Posterior cingulate gyrus (tissue), 11 donors: ENCODE measurements at places on chromosomes 3 and 15.

DNA sequence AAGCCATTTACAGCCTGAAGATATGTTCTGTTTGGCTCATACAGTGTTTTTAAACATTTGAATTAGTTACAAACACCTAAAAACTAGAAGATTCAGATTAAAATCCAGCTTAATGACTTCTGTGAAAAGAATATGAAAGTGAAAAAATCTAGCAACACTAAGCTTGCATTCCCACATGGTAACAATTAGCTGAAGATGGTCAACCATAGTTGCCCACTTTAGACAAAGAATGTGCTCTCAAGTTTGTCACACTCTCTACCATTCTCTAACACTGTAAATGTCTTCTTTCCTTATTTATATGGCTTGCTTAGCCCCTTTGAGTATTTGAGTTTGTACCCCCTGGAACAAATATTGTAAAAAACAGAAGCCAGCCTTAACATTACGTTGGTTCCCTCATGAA lies 32.7 kb downstream of the HDGFL3 start:
- no peak for DNase-seq

DNA sequence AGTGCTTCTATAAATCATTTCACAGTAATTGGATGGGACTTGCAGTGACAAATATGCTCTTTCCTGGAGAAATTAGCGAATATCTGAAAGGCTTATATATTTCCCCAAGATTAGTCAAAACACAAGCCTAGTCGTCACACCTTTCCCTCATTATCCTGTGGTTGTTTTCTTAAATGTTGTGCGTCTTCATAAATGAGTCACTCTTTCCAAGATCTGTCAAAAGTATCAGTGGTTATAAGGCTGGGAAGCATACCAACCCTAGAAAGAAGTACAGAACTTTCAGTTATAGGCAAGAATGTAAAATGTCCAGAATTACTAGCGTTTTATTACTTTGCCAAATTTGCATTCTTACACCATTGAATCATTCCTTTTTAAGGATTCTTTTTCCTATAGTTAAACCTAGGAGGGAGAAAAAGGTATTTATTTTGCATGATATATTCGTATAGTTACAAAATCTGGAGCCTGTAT lies 33.6 kb downstream of the TMEM212 start:
- no peak for DNase-seq

DNA sequence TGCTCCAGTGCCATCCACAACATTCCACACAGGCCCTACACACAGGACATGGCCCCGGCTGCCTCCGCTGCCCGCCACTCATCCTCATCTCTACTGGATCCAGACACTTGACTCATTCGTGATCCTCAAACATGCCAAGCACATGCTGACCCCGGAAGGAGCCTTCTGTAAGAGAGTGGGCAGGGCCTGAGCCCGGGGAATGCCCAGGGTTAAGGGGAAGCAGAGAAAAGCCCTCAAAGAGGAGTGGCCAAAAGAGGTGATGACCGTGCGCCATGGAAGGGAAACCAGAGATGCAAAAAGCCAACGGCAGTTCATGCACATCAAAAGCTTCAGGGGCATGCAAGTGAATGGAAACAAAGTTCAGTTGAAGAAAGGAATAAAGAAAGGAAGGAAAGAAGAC lies 46.1 kb downstream of the RFTN1 start:
- no peak for DNase-seq

- DNase-seq, result no peak
Measured at GRCh38 chr3:14719006-14719405, 44.1 kb downstream of the C3orf20 start.

- no peak for DNase-seq
Measured at GRCh38 chr15:98899272-98900021, 108.1 kb downstream of the PGPEP1L start.

- DNase-seq, result no peak
Measured at GRCh38 chr15:70579766-70580165, 183.6 kb downstream of the UACA start.

GRCh38 chr3:1723726-1724125 lies 374.9 kb upstream of the CNTN4 start:
- no peak for DNase-seq

GRCh38 chr15:87712211-87712610 lies 544.3 kb downstream of the NTRK3 start:
- DNase-seq, result no peak

- no peak for DNase-seq
Measured at GRCh38 chr3:181581656-181582055, 130.1 kb upstream of the SOX2 start.

- DNase-seq, result no peak
Measured at GRCh38 chr3:13482106-13482690, 2.1 kb downstream of the HDAC11 start.

- DNase-seq, result no peak
Measured at GRCh38 chr15:45371546-45371945, 6.8 kb downstream of the GATM start.
